GM12891 (cell line): ENCODE measurements at places on chromosomes 2 and 18.

GRCh38 chr2:168703926-168704325, 98.5 kb upstream of the NOSTRIN start:
- DNase-seq = no peak

GRCh38 chr18:3281456-3282400, 19.8 kb downstream of the MYL12B start:
- no peak for DNase-seq

DNA sequence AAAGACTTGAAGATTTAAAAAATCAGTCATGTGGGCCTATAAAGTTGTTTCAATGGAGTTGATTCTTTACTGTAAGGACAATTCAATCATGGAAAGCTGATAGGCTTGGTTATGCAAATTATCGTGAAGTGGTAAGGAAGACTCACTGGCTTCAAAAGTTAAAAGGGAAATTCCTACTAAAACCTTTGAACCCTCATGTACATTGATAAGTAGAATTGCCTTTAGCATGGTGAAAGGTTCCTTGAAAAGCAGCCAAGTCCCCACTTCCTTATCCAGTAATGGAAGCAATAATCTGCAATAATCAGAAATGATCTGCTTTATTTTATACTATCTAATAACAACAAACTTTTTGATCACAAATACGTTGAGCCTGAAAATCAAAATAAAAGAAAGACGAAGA, 14.4 kb upstream of the CCL20 start:
- DNase-seq = no peak

GRCh38 chr2:3169106-3169870, 208.3 kb downstream of the EIPR1 start:
- no peak for DNase-seq

- DNase-seq = no peak
Observed at GRCh38 chr18:7102131-7102530, 15.5 kb downstream of the LAMA1 start.

DNA sequence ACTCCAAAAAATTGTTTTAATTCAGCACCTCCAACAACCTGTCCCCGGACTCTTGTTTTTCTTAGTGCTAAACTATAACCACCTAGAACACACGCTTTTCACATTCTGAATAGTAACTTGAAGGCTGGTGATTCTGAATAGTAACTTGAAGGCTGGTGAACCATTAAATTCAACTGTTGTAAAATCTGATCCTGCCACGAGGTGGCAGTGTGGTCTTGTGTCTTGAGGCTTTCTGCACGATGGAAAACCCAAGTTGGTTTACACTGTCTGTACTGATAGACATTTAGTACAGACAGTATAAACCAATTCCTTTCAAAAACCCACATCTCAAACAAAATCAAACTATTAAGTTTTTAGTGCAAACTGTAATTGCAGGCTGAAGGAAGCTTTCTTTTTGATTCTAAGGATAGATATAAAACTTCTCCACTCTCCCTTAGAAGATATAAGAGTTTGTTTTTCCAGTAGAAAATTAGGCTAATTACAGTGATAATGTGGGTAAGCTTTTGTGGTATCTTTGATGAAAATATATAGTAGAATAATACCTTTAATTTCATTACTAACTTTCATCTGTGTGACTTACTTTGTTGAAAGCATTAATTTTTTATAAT, 57.6 kb downstream of the VAPA start:
- DNase-seq = no peak
